NCI-H2029 (cell line): ENCODE measurements at places on chromosomes 7 and 10.

DNA sequence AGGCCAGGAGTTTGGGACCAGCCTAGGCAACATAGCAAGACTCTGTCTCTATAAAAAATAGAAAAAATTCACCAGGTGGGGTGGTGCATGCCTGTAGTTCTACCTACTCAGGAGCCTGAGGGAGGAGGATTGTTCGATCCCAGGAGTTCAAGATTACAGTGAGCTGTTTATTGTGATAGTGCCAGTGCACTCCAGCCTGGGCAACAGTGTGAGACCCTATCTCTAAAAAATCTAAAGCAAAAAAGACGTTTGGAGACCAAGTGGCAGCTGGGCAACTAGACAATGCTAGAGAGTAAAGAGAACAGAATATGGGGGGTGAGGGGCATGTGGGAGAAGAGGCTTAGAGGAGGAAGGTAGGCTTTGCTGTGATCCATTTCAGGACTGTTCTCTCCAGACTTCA lies 1.4 kb downstream of the PDSS1 start:
- no peak for DNase-seq

GRCh38 chr7:151853896-151854719 lies 22.8 kb downstream of the PRKAG2 start:
- no peak for DNase-seq

GRCh38 chr7:7102906-7103305 lies 79.4 kb upstream of the C1GALT1 start:
- no peak for DNase-seq

- no peak for DNase-seq
Observed at GRCh38 chr7:69114374-69114773, 483.9 kb upstream of the AUTS2 start.

- no peak for DNase-seq
Observed at GRCh38 chr7:21568762-21569161, 25.9 kb downstream of the DNAH11 start.

GRCh38 chr10:113576852-113577251 lies 24.0 kb downstream of the HABP2 start:
- no peak for DNase-seq

- DNase-seq: no peak
Observed at GRCh38 chr7:94250124-94250523, 144.6 kb upstream of the COL1A2 start.

DNA sequence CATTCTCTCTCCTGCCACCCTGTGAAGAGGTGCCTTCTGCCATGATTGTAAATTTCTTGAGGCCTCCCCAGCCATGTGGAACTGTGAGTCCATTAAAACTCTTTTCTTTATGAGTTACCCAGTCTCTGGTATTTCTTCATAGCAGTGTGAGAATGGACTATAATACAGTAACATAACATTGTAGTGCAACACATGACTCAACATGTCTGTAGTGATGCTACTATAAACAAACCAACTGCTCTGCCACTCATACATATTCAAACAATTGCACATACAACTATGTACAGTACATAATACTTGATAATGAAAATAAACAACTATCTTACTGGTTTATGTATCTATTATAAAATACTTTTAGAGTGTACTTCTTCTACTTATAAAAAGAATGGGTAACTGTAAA lies 7.1 kb downstream of the ATOH7 start:
- no peak for DNase-seq
